Heart right ventricle (tissue), 16 donors: ENCODE measurements at places on chromosomes 6 and 20.
A peak's percentile ranks its signal among the peaks of the same experiment; 100 is the strongest.

- no peak for DNase-seq
- no peak overlapping the region for H3K27ac ChIP-seq
- peaks cover 29% of the 10 kb centered on the region for H3K4me1 ChIP-seq
- no peak overlapping the region for H3K4me3 ChIP-seq
- H3K27me3 ChIP-seq: peaks cover 50% of the 10 kb centered on the region
Observed at GRCh38 chr20:2754424-2754823, 46.0 kb downstream of the CPXM1 start.

GRCh38 chr20:58570204-58570859 is 55.1 kb upstream of the APCDD1L start:
- no peak overlapping the region for H3K4me3 ChIP-seq
- no peak for DNase-seq
- no peak overlapping the region for H3K27ac ChIP-seq
- no peaks in the 10 kb centered on the region for H3K4me1 ChIP-seq
- no peaks in the 10 kb centered on the region for H3K36me3 ChIP-seq

- no peaks in the 10 kb centered on the region for H3K27me3 ChIP-seq
- DNase-seq: no peak
- no peak overlapping the region for H3K27ac ChIP-seq
- no peak overlapping the region for H3K4me3 ChIP-seq
- no peaks in the 10 kb centered on the region for H3K36me3 ChIP-seq
- no peaks in the 10 kb centered on the region for H3K4me1 ChIP-seq
Observed at GRCh38 chr20:227439-228105, 514 bp downstream of the DEFB129 start.

- H3K4me3 ChIP-seq: no peak overlapping the region
- H3K27me3 ChIP-seq: no peaks in the 10 kb centered on the region
- H3K36me3 ChIP-seq: no peaks in the 10 kb centered on the region
- no peaks in the 10 kb centered on the region for H3K4me1 ChIP-seq
Observed at GRCh38 chr6:20341564-20341963, 60.1 kb upstream of the E2F3 start.

- H3K27me3 ChIP-seq: no peaks in the 10 kb centered on the region
- no peak for DNase-seq
- no peaks in the 10 kb centered on the region for H3K36me3 ChIP-seq
- no peaks in the 10 kb centered on the region for H3K4me1 ChIP-seq
- no peak overlapping the region for H3K4me3 ChIP-seq
Observed at GRCh38 chr6:9295644-9296043, 860.3 kb upstream of the SLC35B3 start.

- DNase-seq: no peak
- no peak overlapping the region for H3K27ac ChIP-seq
- no peak overlapping the region for H3K4me3 ChIP-seq
- no peaks in the 10 kb centered on the region for H3K4me1 ChIP-seq
- no peaks in the 10 kb centered on the region for H3K27me3 ChIP-seq
Observed at GRCh38 chr6:168690271-168690670, 249.3 kb downstream of the SMOC2 start.

- peaks cover 44% of the 10 kb centered on the region for H3K4me1 ChIP-seq
- no peak overlapping the region for H3K4me3 ChIP-seq
- no peaks in the 10 kb centered on the region for H3K36me3 ChIP-seq
- H3K27ac ChIP-seq: peak overlapping the region; percentile 32
- DNase-seq: no peak
Observed at GRCh38 chr6:142878407-142878806, 66.6 kb downstream of the HIVEP2 start.

- H3K4me3 ChIP-seq: no peak overlapping the region
- no peaks in the 10 kb centered on the region for H3K36me3 ChIP-seq
- DNase-seq: no peak
- no peak overlapping the region for H3K27ac ChIP-seq
- no peaks in the 10 kb centered on the region for H3K4me1 ChIP-seq
- no peaks in the 10 kb centered on the region for H3K27me3 ChIP-seq
Observed at GRCh38 chr20:6483727-6484126, 283.8 kb upstream of the BMP2 start.

DNA sequence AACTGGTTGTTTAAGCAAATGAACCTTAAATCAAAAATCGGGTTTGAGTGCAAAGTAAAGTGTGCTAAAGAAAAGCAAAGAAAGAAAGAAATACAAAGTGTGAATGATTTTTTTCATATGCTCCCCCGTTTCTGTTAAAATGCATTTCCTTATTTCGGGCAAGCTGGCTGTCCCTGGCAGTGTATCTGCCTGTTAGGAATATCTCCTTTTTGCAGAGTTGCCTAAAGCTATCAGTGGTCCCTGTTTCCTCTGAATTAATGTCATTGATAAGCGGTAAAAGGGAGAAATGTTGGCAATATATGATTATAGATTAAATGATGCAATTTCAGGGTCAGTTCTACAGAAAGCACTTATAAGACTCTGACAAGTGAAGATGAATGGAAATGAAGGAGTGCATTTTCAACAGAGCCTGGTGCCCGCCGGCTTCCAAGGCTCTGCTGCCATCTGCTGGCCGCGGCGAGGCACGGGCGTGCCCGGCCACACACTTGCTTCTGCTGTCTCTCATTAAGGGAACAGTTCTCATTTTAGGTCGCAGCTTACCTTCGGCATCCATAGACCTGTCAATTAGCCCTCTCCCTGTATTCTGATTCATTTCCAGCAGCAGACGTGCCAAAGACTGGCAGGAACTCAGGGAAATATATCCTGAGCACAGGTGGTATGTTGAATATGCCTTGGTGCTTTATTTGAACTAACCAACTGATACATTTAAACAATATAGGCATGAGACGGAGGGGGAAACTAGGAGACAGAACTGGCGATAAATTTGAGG is 381.9 kb downstream of the C6orf118 start:
- no peaks in the 10 kb centered on the region for H3K36me3 ChIP-seq
- H3K4me1 ChIP-seq: peaks cover 7% of the 10 kb centered on the region
- H3K27ac ChIP-seq: no peak overlapping the region
- H3K4me3 ChIP-seq: no peak overlapping the region

- H3K4me3 ChIP-seq: no peak overlapping the region
- no peaks in the 10 kb centered on the region for H3K36me3 ChIP-seq
- peaks cover 9% of the 10 kb centered on the region for H3K4me1 ChIP-seq
- H3K27ac ChIP-seq: no peak overlapping the region
- no peaks in the 10 kb centered on the region for H3K27me3 ChIP-seq
Observed at GRCh38 chr6:3159805-3160781, 2.7 kb upstream of the TUBB2A start.

DNA sequence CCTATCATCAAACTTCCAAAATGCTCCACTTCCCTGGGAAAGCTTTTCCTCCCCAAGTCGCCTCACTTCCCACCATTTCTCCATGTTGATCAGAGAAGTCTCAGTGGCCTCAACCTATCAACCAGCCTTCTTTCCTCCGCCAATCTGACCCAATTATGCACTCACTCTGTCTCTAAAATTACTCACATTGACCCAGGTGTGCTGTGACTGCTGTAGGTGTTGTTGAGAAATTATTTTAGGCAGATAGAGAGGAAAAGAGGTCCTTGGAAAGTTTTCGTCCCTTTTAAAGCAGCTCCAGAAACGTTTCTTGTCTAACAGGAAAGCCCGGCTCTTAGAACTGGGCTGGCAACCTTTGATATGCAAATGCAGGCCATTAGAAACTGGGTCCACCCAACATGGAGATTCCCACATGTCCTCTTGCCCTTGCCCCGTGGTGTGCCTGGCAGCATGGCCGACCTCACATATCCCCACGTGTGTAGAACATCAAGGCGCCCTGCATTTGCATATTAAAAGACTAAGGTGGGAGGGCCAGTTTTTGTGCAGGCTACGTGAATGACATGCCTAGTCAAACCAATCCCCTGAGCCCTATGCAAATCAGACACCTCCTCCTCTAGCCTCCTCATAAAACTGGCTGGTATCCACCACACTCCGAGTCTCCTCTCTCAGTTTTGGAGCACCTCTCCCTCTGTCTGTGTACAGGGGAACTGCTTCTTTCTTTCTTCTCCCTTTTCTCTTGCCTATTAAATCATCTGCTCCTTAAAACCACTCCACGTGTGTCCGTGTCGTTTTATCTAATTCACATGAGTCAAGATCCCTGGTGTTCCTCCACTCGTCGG is 12.9 kb downstream of the IPCEF1 start:
- no peak overlapping the region for H3K27ac ChIP-seq
- H3K4me3 ChIP-seq: no peak overlapping the region
- H3K27me3 ChIP-seq: no peaks in the 10 kb centered on the region
- no peak for DNase-seq

DNA sequence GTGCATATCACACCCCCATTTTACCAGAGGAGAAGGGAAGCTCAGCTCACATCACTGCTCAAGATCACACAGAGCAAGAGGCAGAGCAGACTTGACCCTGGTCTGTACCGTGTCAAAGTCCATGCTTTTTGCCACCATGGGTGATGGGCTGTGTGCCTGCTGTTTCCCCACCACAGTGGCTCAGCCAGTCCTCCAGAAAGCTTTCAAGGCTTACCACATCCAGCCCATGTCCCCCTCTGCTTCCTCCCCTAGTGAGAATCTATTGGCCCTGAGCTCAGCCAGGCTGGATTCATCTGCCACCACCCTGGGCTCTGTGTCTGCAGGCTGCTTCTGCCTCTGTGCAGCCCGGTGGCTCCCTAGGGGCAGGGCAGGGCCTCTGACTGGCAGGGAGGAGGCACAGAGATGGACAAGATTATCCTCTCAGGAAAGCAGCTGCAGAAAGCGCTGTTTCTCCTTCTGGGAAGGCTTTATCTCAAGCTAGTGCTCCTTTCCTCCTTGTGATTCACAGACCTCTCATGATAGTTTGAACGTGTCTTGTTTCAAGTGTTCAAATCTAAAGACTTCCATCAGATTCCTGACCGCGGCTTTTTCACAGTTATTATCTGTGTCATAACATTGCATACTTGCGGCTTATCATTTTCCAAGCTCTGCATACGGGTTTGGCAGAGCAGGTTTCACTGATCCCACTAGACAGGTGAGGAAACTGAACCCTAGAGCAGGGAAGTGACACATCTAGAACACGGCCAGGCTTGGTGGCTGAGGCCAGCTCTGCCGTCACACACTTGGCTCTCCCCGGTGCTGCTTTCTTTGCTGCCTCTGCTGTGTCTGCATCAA is 37.4 kb downstream of the VEGFA start:
- no peaks in the 10 kb centered on the region for H3K36me3 ChIP-seq
- no peak for DNase-seq
- no peaks in the 10 kb centered on the region for H3K27me3 ChIP-seq
- no peak overlapping the region for H3K27ac ChIP-seq

- no peak for DNase-seq
- no peak overlapping the region for H3K27ac ChIP-seq
- H3K36me3 ChIP-seq: no peaks in the 10 kb centered on the region
- no peaks in the 10 kb centered on the region for H3K27me3 ChIP-seq
- no peaks in the 10 kb centered on the region for H3K4me1 ChIP-seq
Observed at GRCh38 chr6:120874422-120874821, 459.9 kb downstream of the TBC1D32 start.

DNA sequence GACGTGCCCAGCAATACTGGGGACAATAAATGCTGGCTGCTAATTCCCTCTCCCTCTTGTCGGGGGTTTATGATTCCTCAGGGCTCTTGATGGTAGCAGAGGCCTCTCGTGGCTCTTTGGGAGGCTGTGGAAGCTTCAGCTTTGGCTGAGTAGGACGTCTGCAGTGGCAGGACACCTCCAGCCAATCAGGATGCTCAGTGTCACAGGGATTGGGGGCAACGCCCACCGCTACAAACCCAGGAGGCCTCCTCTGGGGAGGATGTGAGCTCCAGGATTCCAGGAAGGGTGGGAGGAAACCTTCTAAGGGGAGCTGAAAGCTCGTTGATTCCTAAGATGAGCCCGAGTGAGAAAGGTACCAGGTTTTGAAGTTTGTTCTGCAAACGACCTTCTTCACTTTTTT is 19.4 kb downstream of the RSPO4 start:
- peaks cover 16% of the 10 kb centered on the region for H3K27me3 ChIP-seq
- no peaks in the 10 kb centered on the region for H3K36me3 ChIP-seq
- no peaks in the 10 kb centered on the region for H3K4me1 ChIP-seq

DNA sequence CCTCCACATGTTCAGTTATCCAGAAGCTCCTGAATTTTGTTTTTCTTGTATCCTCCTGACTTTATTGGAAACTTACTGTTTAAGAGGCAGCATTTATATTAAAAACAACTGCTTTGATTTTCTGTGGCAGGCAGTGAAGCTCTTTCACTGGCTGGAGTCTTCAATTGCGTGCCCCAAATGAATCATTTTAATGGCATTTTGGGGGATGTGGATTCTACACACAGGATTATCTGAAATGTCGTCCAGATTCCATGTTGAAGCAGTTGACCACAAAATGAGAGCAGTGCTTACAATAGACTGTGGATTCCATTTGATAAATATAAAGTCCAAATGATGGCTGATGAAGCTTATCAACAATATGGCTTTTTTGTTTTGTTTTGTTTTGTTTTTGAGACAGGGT is 41.0 kb upstream of the HIVEP1 start:
- H3K36me3 ChIP-seq: no peaks in the 10 kb centered on the region
- H3K27ac ChIP-seq: no peak overlapping the region
- H3K4me3 ChIP-seq: no peak overlapping the region
- no peaks in the 10 kb centered on the region for H3K27me3 ChIP-seq
- no peaks in the 10 kb centered on the region for H3K4me1 ChIP-seq
